ENCODE measurements at places on chromosomes 6 and 20.

GRCh38 chr6:78962448-78962847, 95.1 kb downstream of the IRAK1BP1 start:
- DNase-seq, result no peak

DNA sequence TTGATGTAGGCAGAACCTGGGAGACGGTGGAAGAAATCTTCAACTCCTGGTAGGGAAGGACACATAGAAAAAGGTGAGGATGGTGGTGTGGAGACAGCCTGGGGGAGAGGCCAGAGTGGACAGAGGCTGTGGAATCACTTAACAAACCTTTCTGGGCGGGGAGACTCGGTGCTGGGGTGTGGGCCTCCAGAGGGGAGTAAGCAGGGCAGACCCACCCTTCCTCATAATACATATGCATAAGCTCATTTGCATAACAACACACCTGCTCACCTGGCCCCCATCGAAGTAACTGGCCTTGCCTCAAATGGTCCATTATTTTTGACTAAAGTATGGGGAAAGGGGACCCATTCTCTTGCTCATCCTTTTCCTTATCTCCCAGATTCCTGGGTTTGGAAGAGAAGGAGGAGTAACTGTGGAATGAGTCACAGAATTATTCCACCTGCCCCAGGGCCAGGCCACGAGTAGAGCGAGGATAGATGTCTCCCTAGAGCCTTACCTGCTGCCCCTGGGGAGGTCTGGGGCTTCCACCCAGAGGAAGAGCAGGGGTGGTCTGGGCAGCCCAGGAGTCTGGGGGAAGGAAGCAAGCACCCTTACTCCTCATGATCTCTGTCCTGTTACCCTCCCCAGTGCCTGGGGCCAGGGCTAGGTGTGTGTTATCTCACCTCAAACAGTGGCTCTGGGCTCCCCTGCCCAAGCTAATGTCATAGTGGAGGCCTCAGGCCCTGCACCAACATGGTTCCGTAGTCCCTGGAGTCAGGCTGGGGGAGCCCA, 10.7 kb upstream of the VEGFA start:
- no peak for DNase-seq

DNA sequence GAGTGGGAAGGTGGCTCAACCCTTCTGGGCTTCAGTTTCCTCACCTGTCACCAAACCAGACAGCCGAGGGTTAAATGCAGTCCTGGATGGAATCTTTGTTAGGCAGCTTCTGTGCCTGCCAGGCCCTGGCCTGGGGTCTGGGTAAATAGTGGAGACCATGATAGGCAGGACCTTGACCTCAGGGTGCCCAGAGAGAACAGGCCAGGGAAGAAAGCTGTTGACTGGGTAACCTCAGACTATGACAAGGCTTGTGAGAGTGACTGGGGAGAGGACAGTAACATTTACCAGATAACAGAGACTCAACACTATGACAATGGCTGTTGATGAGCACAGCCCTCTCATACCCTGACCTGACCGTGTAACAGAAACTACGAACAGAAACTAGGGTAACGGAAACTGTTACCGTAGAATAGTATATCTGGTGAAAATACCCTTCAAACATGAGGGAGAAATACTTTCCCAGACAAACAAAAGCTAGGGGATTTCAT, 218.3 kb downstream of the PREX1 start:
- DNase-seq, result peak; percentile 78

- no peak for DNase-seq
Observed at GRCh38 chr6:113351173-113351834, 505.8 kb upstream of the MARCKS start.

- no peak for DNase-seq
Observed at GRCh38 chr6:45657226-45657625, 279.5 kb upstream of the SUPT3H start.

GRCh38 chr6:164792666-164793065, 516.7 kb downstream of the C6orf118 start:
- no peak for DNase-seq

DNA sequence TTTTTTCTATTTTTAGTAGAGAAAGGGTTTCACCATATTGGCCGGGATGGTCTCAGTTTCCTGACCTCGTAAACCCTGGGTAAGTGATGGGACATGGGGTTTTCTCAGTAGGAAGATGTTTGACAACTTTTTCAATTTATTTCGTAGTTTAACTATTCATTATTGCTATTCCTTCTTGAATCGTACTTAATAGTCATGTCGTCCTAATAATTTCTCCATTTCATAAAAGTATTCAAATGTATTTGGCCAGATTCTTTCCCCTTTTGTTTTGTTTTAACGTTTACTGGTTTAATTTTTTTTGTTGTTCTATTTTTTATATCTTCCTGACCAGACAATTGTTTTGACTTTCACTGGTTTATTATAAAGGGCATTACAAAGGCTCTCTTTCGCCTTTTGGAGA, 16.3 kb downstream of the GPX5 start:
- no peak for DNase-seq

DNA sequence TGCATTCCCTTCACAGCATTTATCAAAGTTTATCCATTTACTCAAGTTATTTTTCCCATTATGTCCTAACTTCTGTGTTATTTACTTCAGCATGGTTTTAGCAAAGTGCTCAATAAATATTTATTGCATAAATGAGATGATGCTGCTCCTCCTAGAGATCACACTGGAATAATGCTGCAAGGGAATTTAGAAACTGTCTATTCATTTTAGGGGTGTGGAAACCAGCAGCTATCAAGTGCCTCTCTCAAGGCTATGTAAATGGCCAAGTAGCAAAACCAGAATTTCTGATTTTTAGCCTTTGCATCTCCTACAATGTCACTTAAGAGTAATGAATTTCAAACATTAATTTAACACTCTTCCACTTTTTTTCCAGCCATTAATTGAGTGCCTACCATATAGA, 316.2 kb downstream of the COL12A1 start:
- no peak for DNase-seq

DNA sequence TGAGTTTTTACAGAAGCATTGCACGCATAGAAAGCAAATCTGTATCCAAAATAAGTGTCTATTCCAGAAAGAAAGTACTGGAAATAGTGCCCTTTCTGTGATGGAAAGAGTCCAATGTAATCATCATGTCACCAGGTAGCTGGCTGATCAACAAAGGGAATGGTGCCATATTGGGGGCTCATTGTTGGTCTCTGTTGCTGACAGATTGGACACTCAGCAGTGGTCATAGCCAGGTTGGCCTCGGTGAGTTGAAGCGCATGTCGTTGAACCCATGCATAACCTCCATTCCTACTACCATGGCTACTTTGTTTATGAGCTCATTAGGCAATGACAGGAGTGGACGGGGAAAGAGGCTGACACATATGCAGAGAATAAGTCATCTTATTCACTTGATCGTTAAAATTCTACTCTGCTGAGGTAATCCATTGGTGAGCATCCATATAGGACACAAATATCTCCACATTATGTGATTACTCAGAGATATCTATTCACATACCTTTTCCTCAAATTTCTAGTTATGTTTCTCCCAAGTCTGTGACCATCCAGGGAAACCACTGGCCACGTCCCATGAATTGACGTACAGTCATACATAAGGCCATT, 560.5 kb downstream of the HAO1 start:
- no peak for DNase-seq

- no peak for DNase-seq
Observed at GRCh38 chr20:13271977-13272975, 51.2 kb downstream of the ISM1 start.
